ENCODE measurements at places on chromosomes 12 and 14. TPM values are rescaled to one million over a fixed set of nuclear protein-coding genes. Genes with fewer than 3 reads are reported as not detected.

The SLC7A8 gene
- total RNA-seq, result 2.0 TPM

The TEX52 gene
- not detected for total RNA-seq

DNA sequence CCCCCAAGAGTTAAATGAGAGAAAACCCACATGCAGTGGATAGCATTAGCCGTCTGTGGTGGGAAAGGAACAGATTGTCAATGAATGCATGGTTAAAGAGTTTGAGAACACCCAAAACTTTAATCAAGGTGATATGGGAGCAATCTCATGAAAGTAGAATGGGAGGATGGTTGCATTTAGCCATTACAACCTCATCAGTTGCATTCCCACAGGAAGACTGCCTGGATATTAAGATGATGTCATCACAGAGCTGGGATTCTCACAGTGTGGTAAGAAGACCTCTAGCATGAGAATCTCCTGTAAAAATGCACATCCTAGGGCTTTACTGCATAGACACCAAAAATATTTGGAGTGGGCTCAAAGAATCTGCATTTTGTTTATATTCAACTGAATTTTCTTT, 284.9 kb downstream of the RGS6 start:
- H3K27me3 ChIP-seq, result peaks cover 14% of the 10 kb centered on the region
- no peaks in the 10 kb centered on the region for H3K36me3 ChIP-seq
- no peak overlapping the region for H3K4me3 ChIP-seq
- no peak overlapping the region for H3K27ac ChIP-seq

DNA sequence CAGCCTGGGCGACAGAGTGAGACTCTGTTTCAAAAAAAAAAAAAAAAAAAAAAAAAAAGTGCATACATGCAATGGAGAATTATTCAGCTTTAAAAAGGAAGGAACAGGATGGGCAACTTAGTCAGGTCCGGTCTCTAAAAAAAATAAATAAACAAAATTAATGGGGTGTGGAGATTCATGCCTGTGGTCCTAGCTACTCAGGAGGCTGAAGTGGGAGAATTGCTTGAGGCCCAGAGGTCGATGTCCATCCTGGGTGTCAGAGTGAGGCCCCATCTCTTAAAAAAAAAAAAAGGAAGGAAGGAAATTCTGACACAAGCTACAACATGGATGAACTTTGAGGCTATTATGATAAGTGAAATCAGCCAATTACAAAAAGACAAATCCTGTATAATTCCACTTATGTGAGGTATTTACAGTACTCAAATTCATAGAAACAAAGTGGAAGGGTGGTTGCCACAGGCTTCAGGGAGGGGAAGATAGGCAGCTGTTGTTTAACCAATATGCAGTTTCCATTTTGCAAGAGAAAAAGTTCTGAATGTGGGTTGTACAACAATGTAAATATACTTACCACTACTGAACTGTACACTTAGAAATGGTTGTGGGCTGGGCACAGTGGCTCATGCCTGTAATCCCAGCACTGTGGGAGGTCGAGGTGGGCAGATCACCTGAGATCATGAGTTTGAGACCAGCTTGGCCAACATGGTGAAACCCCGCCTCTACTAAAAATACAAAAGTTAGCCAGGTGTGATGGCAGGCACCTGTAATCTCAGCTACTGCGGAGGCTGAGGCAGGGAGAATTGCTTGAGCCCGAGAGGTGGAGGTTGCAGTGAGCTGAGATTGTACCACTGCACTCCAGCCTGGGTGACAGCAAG, 12.3 kb upstream of the APOF start:
- H3K4me1 ChIP-seq, result no peaks in the 10 kb centered on the region
- peak overlapping the region; percentile 7 for H3K4me3 ChIP-seq
- no peak overlapping the region for H3K27ac ChIP-seq
- no peaks in the 10 kb centered on the region for H3K27me3 ChIP-seq

- DNase-seq, result no peak
- H3K27me3 ChIP-seq, result peaks cover 8% of the 10 kb centered on the region
- peak overlapping the region; percentile 59 for H3K27ac ChIP-seq
- peaks cover 3% of the 10 kb centered on the region for H3K36me3 ChIP-seq
- H3K4me3 ChIP-seq, result peak overlapping the region; percentile 75
- H3K4me1 ChIP-seq, result peaks cover 8% of the 10 kb centered on the region
Measured at GRCh38 chr14:21989090-21989489, 315.5 kb upstream of the OR4E1 start.

DNA sequence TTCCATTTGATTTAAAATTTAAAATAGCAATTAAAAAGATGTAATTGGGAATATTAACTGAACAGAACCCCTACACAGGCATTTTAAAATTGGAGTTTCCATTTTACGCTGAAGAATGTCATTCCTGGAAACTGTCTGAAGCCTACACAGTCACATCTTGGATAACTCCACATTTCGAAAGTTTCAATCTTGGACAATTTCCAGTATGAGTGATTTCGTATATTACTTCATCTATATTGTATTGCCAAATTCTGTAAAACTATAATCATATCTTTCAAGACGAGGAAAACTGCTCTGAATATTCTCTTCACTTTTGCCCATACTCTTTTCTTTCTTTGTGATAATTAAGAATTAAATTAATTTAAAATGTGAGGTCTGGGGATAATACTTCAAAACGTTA, 194.2 kb upstream of the ABCD2 start:
- H3K27me3 ChIP-seq, result no peaks in the 10 kb centered on the region
- no peak for DNase-seq
- H3K27ac ChIP-seq, result no peak overlapping the region
- H3K4me3 ChIP-seq, result no peak overlapping the region

The ISM2 gene
- total RNA-seq, result not detected

GRCh38 chr12:100579844-100580243, 6.4 kb downstream of the GAS2L3 start:
- H3K27ac ChIP-seq, result no peak overlapping the region
- no peaks in the 10 kb centered on the region for H3K4me1 ChIP-seq
- H3K27me3 ChIP-seq, result peaks cover 8% of the 10 kb centered on the region
- no peak overlapping the region for H3K4me3 ChIP-seq
